ENCODE measurements at places on chromosomes 2 and 18.

DNA sequence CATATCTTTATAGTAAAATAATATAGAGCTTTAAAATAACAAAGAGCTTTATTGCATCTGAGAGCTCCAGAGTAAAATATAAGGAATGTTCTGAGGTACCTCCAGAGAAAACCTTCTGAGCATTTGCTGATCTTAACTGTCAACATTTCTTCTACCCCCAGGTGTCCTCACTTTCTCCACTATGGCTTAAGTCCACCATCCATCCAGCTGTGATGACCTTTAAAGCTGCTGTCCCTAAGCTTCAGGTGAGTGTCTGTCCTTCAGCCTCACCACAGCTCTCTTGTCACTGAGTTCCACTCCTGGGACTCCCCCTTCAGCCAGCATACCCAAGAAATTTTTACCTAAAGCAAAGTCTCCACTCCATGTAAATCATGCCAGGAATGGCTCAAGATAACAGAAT, 137.9 kb downstream of the MYO5B start:
- no peak for DNase-seq

- DNase-seq = no peak
Measured at GRCh38 chr18:62026586-62026985, 133.8 kb upstream of the RNF152 start.

GRCh38 chr2:238644095-238645081, 203.5 kb upstream of the TWIST2 start:
- no peak for DNase-seq

- DNase-seq = no peak
Measured at GRCh38 chr2:10285556-10286198, 17.0 kb upstream of the HPCAL1 start.

GRCh38 chr2:3631161-3631850, 26.7 kb upstream of the ALLC start:
- no peak for DNase-seq

- no peak for DNase-seq
Measured at GRCh38 chr18:10051877-10052631, 138.2 kb downstream of the VAPA start.

GRCh38 chr2:40284797-40285196, 167.1 kb downstream of the SLC8A1 start:
- no peak for DNase-seq

- DNase-seq = no peak
Measured at GRCh38 chr18:34890486-34891085, 150.6 kb upstream of the MAPRE2 start.

Data from activated T-helper 1 cell treated with anti-CD3 and anti-CD28 coated beads, Interleukin-12 subunit alpha, Interleukin-12 subunit beta, Interleukin-2, Interleukin-4 antibody, amounts not matched to agents 30 ng/mL and 10 ng/mL and 1 ng/mL, durations not matched to agents 14 hours and 24 hours and 36 hours (primary cell).